Fibroblast of the conjunctiva (primary cell): ENCODE measurements at places on chromosomes 3 and 15.

GRCh38 chr15:56249092-56249491, 5.4 kb upstream of the RFX7 start:
- DNase-seq = no peak

DNA sequence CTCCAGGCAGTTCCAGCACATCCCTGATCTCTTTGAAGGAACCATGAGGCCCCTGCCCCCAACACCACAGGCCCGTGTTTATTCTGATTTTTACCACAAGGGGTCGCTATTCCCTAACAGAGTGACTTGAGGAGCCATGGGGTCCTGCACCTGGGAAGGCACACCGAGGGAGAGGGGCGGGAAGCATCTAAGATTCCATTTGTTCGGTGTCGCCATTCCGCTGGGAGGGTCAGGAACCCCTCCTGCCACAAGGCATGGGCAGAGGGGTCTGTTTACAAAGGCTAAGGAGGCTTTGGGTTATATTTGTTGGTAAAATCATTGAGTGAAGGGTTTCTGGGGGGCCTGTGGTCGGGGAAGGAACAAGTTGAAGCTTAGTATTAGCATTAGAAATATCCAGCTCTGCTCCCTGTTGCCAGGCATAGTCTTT, 77.1 kb downstream of the WDR76 start:
- peak; percentile 22 for DNase-seq

DNA sequence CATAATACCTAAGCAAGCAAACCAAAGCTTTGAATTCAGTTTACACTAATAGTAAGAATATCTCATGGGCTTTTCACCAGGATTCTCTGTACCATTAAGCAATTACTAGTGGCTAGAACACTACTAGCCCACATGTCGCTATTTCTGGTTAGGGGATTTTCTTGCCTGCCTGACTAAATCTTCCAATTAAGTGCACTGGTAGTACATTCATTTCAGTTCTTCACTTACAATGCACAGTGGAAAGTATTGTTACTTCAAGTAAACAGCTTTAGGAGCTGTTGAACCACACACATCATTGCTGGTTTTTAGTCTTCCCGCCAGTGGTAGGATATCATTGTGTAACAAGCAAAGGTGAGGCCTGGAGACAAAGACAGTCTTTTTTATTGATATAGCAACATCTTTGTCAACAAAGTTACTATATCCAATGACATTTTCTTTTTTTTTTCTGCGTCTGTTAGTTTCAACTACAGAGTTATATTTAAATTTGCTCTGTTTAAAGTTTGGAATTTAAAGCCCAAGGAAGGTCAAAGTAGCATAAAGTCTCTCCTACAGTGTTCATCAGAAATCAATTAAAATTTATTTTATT, 826.8 kb upstream of the NR2F2 start:
- DNase-seq = no peak

DNA sequence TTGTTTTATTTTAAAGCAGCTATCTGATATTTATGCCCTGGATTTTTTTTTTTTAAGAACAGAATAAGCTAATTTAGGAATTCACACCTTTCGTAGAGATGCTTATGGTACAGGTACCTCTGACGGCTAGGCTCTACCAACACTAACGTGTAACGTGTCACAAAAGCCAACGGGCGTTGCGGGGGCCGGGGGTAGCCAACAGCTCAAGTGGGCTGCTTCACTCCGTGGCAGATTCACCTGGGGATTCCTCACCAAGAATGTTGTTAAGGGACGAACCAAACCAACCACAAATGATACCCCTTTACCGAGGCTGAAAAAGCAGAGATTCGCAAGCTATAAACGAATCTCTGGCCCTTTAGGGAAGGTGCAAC, 1.0 kb downstream of the TMCC1 start:
- no peak for DNase-seq

DNA sequence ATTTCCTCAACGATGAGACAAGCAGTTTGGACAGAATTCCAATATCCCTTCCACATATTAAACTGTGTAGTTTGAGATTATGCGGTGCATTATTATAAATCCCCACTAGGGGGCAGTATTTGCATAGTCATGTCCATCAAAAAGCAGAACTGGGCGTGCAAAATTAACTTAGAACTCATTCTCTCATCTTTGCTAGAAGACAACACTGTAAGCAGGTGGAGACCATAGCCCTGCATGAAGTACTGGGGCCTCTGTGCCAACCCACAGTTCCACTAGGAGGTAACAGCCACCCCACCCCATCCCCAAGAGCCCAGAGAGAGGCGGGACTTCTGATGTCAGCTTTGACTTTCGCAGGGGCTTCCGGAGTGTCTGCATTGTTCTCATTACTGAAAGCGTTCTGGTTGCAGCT, 106.6 kb upstream of the TMC3 start:
- DNase-seq = peak; percentile 38

GRCh38 chr3:150447631-150448465, 39.8 kb downstream of the TSC22D2 start:
- no peak for DNase-seq

DNA sequence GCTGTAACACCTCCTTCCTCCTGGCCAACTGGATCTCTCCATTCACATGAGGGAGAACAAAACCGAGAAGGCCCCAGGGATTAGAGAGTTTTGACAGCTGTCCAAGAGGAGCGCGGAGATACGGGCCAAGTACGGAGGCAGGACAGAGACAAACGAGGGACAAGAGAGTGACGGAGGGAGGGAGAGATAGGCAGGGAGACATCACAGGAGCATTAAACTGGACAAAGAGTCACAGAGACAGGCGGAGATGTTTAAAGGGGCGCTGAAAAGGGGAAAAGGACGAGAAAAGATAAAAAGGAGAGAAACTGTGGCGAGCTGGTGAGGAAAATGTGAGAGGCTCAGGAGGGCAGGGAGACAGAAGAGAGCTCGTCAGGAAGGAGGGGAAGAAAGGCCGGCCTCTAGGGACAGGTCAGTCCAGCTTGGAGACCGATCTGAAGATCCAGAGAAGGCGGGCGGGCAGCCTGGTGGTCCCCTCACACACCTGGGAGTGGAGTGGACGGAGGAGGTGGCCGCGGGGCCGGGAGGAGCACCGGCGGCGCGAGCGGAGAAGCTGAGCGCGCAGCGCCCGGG, 40.5 kb upstream of the ROPN1 start:
- no peak for DNase-seq

- DNase-seq = no peak
Observed at GRCh38 chr3:9881441-9881840, 1.4 kb upstream of the CIDEC start.

GRCh38 chr3:169083163-169083562, 580.3 kb downstream of the MECOM start:
- DNase-seq = no peak

DNA sequence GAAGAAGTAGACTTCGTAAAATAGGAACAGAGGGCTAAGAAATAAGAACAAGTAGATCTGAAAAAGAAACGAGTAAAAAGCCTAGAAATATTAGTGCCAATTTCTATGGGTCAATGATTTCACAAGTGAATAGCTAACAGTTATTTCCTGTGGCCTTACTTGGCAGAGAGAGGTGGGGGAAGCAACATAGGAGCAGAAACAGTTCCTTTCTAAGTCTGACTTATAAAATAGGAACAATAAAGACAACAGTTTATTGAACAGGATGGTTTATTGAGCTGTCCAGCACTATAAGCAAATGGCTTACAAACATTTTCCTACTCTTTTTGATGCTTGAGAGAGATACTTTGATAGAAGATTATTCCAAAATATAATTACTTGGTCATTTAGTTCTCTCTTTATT, 37.9 kb downstream of the AGTR1 start:
- no peak for DNase-seq

GRCh38 chr3:184567946-184568559, 6.5 kb downstream of the EPHB3 start:
- no peak for DNase-seq

DNA sequence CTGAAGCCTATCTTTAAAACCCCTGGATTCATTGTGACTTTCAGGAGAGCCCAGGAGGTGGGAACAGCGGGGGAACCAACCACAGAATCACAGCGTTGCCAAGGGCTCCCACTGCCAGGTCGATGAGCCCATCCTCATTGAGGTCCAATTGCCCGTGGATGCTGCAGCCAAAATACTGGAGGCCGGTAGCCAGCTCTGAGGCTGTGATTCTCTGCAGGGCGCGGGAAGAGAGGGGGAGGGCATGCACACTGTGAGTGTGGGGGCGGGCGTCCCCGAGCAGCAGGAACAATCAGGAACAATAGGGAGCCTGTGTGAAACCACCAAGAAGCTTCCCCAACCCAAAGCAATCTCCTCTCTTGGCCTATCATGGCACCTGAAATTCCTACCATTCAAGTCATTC, 53.4 kb downstream of the FEM1B start:
- DNase-seq = no peak
